Stimulated activated CD4-positive, alpha-beta T cell treated with anti-CD3 and anti-CD28 coated beads, TNF-alpha, amount 100 ng/mL, for 1 hour (primary cell): ENCODE measurements at places on chromosomes 11 and 22.

- no peak for DNase-seq
Observed at GRCh38 chr11:57283231-57283990, 41.3 kb downstream of the TNKS1BP1 start.

DNA sequence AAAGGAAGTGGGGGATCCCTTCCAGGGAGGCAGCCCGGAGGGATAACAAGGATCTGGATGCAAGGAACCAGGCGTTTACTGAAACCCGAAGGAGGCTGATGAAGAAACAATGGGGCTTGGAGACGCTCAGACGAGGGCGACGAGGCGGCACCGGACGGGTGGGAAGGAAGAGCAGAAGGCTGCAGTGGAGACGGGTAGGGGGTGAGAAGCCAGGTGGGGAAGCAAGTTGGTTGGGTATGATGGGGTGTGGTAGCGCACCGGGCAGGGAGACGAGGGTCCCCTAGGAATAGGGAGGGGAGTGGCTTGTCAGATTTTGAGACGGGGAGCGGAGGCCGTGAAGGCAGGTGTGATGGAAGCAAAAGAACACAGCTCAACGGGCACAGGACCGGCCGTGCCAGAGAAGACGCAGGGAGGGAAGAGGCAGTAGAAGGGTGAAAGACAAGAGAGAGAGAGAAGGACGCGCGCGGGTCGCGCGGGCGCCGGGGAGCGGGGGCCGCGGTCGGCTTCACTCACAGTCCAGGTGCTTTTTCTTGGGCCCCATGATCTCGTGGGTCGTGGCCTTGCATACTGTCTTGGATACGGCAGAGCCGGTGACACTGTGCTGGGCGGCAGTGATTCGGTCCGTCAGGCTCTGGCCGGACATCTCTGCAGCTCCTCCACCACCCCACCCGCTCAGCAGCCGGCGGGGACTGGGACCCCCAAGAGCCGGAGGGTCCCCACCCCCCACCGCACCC is 579 bp downstream of the PICALM start:
- DNase-seq, result no peak

- DNase-seq, result no peak
Observed at GRCh38 chr11:86292912-86293616, 9.0 kb upstream of the HIKESHI start.

- no peak for DNase-seq
Observed at GRCh38 chr22:35561796-35562526, 21.3 kb downstream of the RASD2 start.

- DNase-seq, result no peak
Observed at GRCh38 chr11:86941077-86941870, 13.9 kb downstream of the FZD4 start.
